ENCODE measurements at places on chromosomes 5 and 9. TPM values are rescaled to one million over a fixed set of nuclear protein-coding genes. Genes with fewer than 3 reads are reported as not detected.

The AUH gene
- 19.5 TPM for polyA plus RNA-seq

The PCDHB14 gene
- polyA plus RNA-seq: 2.2 TPM

The KLHL3 gene
- polyA plus RNA-seq: 1.4 TPM

The BSPRY gene
- polyA plus RNA-seq: 12.0 TPM

The TTLL11 gene
- polyA plus RNA-seq: 5.5 TPM

The PURA gene
- 10.1 TPM for polyA plus RNA-seq

The STPG3 gene
- polyA plus RNA-seq: 2.5 TPM

The SPATA9 gene
- polyA plus RNA-seq: 0.17 TPM

The FBXO10 gene
- polyA plus RNA-seq: 7.4 TPM

GRCh38 chr5:136082390-136083193 lies 50.1 kb upstream of the SMAD5 start:
- DNase-seq: peak; percentile 89

DNA sequence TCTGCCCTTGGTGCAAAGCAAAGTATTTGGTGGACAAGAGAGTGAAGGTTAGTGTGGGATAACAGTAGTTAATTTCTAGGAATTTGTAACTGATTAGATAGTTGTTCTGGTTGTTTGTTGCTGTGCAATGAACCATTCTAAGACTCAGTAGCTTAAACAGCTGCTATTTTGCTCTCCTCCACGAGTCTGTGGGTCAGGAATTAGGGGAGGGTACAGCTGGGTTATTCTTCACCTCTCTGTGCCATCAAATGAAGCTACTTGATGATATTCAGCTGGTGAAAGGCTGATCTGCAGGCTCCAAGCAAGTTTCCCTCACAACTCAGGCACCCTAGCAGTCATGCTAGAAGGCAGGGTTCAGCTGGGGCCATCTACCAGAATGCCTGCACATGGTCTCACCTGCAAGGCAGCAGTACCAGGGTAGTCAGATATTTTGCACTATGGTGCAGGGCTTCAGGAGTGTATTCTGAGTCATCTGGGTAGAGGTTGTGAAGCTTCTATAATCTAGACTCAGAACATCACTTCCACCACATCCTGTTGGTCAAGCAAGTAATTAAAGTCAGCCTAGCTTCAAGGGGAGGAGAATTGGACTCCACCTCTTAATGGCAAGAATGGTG lies 159.5 kb upstream of the SLC28A3 start:
- no peak for DNase-seq

- DNase-seq: peak; percentile 66
These were observed 587.7 kb upstream of the GRAMD2B start for GRCh38 chr5:125835293-125836172.

DNA sequence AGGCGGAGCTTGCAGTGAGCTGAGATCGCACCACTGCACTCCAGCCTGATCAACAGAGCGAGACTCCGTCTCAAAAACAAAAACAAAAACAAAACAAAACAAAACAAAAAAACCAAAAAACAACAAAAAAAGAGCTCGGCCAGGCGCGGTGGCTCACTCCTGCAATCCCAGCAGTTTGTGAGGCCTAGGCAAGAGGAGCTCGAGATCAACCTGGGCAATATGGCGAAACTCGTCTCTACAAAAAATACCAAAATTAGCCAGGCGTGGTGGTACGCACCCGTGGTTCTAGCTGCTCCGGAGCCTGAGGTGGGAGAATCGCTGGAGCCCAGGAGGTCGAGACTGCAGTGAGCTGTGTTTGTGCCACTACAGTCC lies 20.2 kb downstream of the TRIM7 start:
- DNase-seq: no peak

DNA sequence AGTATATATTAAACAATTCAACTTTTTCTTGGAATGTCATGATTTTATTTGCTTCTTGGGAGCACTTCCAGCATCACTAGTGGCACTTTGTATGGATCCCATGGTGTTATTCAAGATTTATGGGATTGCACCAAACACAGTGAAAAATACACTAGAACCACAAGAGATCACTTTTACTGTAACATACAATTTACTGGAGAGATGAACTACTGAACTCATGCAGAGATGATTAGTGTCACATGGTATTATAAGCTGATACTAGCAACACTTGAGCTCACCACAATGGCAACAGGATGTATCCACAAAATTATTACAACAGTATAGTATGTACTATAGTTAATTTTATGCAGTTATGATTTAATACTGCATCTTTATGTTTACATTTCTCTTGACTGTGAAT lies 16.3 kb upstream of the SLC36A2 start:
- DNase-seq: no peak

GRCh38 chr9:136537896-136538598 lies 7.8 kb downstream of the NOTCH1 start:
- DNase-seq: no peak

DNA sequence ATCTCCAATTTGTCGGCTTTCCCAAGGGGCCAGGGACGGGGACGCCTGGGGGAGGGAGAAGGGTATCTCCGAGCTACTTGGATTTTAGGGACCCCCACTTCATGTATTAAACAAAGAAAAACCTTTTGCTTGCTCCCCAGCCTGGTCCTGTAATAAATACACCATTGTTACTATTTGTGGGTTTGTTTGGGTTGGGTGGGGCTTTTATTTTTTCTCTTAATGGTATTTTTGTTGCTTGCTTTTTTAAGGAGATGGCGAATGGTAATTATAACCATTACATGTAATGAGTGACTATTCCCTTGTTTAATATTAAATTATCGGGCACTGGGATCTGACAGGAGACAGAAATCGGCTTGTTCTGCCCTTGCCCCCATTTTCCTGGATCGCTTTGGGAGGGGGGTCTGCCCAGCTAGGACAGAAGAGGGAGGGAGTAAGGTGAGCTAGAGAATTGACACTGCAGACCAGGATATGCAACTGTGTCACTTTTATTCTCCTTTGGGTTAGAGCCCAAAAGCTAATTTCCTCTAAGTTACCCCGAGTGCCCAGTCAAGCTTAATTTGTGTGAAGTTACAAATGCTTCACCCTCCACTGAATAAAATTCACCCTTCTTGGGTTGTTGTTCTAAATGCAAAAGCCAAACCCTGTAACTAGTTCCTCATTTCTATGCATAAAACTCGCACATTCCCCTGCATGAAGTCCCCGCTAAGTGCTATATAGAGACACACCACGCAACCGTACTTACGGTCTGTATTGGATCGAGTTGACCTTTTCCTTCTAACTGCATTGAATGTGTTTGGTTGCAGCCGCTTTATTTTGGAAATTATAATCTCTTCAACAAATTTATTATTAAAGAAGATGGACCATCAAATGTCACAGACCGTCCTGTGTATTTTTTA lies 1.6 kb upstream of the ZNF608 start:
- DNase-seq: peak; percentile 28

DNA sequence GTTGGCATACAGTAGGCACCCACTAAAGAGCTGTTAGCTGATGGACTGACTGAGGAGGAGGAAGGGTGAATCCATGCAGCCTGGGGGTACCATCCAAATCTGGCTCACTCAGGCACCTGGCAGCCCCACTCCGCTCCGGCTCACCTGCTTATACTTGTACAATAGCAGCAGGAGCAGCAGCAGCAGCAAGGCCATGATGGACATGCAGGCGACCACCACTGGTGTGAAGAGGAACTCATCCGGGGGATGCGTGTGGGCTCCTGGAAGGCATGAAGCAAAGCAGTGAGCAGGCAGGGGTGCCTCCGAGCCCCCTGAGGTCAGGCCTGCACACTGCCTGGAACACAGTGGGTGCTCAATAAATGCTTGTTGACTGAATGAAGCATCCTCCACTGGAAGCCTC lies 18.3 kb downstream of the CSF1R start:
- DNase-seq: no peak

- peak; percentile 83 for DNase-seq
These were observed 56.8 kb upstream of the SMIM32 start for GRCh38 chr5:136249678-136250266.

DNA sequence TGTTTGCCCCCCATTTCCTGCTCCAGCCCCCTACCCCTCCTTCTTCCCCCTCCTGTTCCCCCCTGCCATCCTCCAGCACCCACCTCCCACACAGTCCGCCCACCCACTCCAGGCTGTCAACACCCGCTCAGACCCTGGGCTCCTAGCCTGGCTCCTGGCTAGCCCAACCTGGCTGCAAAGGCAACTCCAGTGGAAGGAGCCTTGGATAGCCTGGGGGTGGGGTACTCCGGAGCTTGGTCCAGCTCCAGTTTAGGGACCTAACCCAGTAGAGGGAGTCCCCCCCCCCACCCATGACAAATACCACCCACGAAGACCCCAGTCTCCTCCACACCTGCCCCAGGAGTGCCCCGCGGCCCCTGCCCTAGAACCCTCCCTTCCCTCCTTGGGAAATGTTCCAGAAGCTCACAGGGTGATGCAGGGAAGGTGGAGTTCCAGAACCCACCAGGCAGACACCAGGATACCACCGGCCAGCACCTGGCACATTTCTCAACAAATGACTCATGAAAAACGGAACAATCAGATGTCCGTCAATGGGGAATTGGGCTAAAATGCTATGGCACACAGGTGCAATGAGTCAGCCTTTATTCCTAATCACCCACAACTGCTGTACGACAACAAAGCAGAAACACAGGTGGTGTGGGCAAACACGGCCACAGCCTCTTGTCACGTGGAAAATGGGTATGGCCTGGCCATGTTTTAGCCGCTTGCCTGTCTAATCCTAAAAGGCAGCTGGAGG lies 901 bp upstream of the SLC12A7 start:
- DNase-seq: no peak

DNA sequence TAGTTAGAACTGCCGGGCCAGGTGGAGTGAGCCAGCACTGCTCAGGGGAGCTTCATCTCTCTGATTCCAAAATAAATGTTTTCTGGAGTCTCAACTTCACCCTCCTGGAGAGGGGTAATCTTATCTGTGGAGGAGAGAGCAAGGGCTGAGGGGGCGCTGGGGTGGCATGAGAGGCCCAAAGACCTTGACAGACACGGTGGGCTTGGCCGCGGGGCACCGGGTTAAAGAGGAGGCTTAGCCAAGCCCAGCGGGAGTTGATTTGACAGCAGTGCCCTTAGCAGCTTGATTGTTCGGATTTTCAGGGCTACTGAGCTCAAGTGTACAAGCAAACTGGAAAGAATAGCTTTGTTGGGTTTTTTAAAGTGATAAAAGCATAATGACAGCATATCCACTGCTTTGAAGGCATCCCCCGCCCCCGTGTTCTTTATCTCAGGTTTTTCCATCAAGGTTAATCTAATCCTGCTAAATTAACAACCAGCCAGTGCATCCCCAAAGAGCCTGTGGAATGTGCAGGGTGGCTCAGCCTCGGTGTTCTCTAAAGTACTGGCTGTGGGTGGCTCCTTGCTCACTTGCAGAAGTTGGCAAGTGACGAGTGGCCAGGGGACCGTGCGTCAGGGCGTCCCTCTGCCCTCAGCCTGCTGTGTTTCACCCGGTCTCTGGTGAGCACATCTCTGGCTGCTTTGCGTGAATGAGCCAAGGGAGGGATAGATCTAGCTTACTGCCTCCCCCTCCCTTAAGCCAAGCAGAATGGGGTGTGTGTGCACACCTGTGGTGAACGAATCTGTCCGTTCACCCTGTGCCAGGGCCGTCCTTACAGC lies 5.5 kb downstream of the QRFP start:
- DNase-seq: no peak

- DNase-seq: no peak
These were observed 12.5 kb upstream of the ZSWIM6 start for GRCh38 chr5:61319388-61320146.
